Activated CD4-positive, alpha-beta T cell treated with anti-CD3 and anti-CD28 coated beads, Interleukin-2, amount 10 ng/mL, durations not matched to agents 7 days and 5 days (primary cell): ENCODE measurements at places on chromosomes 5 and 9. TPM values are rescaled to one million over a fixed set of nuclear protein-coding genes. Genes with fewer than 3 reads are reported as not detected.

GRCh38 chr5:137581776-137582175 lies 82.7 kb upstream of the SPOCK1 start:
- no peak for DNase-seq

DNA sequence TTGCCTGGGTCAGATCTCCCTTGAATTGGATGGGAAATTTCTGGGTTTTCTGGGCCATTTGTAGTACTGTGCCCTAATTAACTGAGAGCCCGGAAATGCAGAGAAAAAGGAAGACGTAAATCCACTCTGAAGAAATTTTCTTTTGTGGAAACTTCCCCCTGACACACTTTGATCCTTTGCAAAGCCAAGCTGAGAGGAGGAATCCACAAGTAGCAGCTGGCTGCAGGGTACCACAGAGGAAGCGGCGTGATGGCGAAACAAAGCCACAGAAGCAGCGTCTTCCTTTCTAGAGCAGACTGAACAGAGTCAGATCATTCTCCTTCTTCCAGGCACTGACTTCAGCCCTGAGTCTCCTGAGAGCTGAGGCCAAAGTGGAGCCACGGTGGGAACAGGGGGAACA lies 47.1 kb upstream of the ZNF354A start:
- DNase-seq, result no peak

DNA sequence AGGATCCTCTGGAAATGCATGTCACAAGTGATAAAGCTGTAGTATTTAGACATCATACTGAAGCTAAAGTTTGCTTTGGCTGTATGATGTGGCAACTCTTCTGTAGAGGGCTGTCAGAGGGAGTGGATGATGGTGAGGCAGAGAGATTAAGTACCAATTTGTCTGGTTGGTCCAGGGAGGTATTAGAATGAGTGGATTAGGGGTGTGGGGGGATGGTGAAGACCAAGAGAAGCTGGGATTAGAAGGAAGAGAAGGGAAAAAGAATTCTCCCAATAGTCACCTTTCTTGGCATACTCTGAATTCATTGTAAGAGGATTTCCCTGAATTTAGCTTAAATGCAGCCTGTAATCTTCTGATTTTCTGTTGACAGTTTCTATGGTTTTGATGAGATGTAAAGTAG lies 3.6 kb downstream of the PCDHAC2 start:
- no peak for DNase-seq

GRCh38 chr9:123373946-123374345 lies 17.9 kb downstream of the CRB2 start:
- DNase-seq, result no peak

DNA sequence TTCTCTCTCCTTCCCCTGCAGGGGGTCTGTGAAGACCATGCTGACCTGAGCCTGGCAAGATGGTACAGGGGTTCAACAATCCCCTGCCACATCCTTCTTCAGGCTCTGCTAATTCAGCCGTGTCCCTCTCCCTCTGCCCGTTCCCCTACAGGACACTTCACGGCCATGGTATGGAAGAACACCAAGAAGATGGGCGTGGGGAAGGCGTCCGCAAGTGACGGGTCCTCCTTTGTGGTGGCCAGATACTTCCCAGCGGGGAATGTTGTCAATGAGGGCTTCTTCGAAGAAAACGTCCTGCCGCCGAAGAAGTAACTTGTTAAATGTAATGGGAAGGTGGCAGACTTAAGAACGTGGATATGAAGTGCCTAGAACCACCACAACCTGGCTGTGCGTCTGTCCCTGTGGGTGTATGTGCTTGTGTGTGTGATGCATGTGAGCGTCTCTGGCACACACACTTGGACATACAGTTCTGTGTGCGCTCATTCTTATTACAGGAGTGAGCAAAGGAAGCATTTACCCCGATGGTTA lies 6.9 kb upstream of the CCIN start:
- no peak for DNase-seq

PTPN3 gene
- total RNA-seq, result not detected

DNA sequence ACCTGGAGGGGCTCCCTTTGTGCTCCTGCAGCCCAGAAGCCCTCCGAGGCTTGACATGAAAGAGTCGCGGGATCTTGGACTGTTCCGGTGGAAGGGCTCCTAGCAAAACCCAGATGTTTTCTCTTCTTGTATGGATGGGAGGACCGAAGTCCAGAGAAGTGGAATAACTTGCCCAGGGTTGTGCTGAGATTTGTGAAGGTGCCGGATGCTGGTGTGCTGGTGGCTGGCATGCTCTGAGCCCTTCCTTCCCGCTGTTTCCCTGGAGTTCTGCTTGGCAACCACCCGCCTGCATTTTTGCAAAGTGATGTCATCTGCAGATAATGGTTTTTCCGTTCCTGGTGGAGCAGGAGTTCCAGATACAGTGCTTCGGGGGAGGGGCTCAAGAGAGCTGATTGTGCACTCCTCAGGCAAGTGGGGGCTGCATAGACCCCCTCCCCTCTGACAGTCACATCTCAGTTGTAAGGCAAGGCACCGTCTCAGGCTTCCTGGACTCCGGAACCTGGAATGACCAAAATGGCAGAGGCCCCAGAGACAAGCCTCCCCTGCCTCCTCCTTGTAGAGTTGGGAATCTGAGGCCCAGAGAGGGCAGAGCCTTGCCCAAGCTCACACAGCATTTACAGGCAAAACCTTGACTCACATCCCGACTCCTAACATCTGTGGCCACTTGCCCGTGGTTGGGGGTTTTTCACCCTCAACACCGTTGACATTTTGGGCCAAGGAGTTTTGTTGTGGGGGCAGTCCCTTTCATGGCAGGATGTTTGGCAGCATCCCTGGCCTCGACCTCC lies 157.0 kb downstream of the RGS3 start:
- no peak for DNase-seq
